Activated naive CD8-positive, alpha-beta T cell treated with anti-CD3 and anti-CD28 coated beads, Interleukin-2, amount 10 ng/mL, durations not matched to agents 7 days and 5 days (primary cell): ENCODE measurements at places on chromosomes 2 and 18.
A peak's percentile ranks its signal among the peaks of the same experiment; 100 is the strongest.

DNA sequence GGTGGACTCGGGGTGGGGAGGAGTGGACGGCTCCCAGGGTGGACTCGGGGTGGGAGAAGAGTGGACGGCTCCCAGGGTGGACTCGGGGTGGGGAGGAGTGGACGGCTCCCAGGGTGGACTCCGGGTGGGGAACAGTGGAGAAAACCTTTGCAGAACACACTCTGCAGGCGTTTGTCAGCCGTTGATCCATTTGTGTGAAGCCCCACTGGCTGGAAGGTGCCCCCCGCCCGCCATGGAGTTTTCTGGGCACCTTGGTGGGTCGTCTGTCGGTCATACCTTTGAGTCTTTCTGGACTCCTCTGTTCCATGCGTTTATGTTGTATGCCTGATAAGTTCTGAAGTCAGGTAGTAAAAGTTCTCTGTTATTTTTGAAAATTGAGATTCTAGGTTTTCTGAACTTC is 12.5 kb downstream of the CTDP1 start:
- peaks cover 12% of the 10 kb centered on the region for H3K4me1 ChIP-seq
- H3K36me3 ChIP-seq, result peaks cover 2% of the 10 kb centered on the region
- H3K27ac ChIP-seq, result no peak overlapping the region
- H3K4me3 ChIP-seq, result no peak overlapping the region

GRCh38 chr2:177549171-177549570 is 156.6 kb downstream of the AGPS start:
- H3K4me1 ChIP-seq, result peaks cover 29% of the 10 kb centered on the region
- peaks cover 12% of the 10 kb centered on the region for H3K36me3 ChIP-seq
- DNase-seq, result no peak
- H3K27ac ChIP-seq, result no peak overlapping the region
- no peak overlapping the region for H3K4me3 ChIP-seq

GRCh38 chr18:13893418-13893760 is 21.9 kb downstream of the MC2R start:
- H3K4me3 ChIP-seq, result no peak overlapping the region
- no peaks in the 10 kb centered on the region for H3K36me3 ChIP-seq
- no peaks in the 10 kb centered on the region for H3K4me1 ChIP-seq
- DNase-seq, result no peak
- H3K27ac ChIP-seq, result no peak overlapping the region

- H3K4me3 ChIP-seq, result no peak overlapping the region
- DNase-seq, result no peak
- no peak overlapping the region for H3K27ac ChIP-seq
These were observed 6.7 kb downstream of the INO80C start for GRCh38 chr18:35490894-35491699.

GRCh38 chr2:88626171-88627054 is 851 bp downstream of the EIF2AK3 start:
- peaks cover 5% of the 10 kb centered on the region for H3K27me3 ChIP-seq
- peaks cover 16% of the 10 kb centered on the region for H3K4me1 ChIP-seq
- peak; percentile 75 for DNase-seq
- H3K27ac ChIP-seq, result peak overlapping the region; percentile 86
- H3K4me3 ChIP-seq, result peak overlapping the region; percentile 94
- peaks cover 1% of the 10 kb centered on the region for H3K36me3 ChIP-seq

DNA sequence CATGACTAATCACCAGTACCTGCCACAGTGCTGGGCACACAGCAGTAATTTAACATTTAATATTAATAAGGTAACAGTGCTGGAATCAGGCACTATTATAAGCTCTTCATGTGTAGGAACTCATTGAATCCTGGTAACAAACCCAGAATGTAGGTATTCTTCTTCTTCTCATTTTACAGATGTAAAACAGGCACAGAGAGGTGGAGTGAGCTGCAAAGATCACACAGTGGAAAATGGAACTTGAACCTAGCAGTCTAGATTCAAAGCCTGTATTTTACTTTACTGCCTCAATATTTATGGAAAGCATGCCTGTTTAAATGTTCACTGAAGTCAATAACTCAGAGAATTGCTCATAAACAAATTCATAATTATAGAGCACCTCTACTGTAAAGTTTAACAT is 3.7 kb upstream of the VAPA start:
- no peak overlapping the region for H3K27ac ChIP-seq
- DNase-seq, result no peak
- H3K4me1 ChIP-seq, result peaks cover 9% of the 10 kb centered on the region
- no peaks in the 10 kb centered on the region for H3K36me3 ChIP-seq
- H3K4me3 ChIP-seq, result no peak overlapping the region
- H3K27me3 ChIP-seq, result peaks cover 22% of the 10 kb centered on the region

GRCh38 chr2:236816197-236817170 is 246.9 kb downstream of the ACKR3 start:
- no peaks in the 10 kb centered on the region for H3K4me1 ChIP-seq
- no peak overlapping the region for H3K4me3 ChIP-seq
- H3K27ac ChIP-seq, result no peak overlapping the region
- peaks cover 2% of the 10 kb centered on the region for H3K27me3 ChIP-seq
- no peak for DNase-seq

DNA sequence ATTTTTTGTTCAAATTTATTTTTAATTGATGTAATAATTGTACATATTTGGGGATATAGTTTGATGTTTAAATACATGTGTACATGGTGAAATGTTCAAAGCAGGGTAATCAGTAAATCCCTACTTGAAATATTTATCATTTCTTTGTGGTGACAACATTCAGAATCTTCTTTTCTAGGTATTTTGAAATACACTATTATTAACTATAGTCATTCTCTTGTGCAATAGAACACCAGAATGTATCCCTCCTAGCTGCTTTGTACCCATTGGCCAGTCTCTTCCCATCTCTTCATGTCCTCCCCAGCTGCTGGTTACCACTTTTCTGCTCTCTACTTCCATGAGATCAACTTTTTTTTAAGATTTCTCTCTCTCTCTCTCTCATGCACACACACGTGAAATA is 126.5 kb downstream of the ZNF407 start:
- no peak for DNase-seq
- H3K4me3 ChIP-seq, result no peak overlapping the region
- H3K27me3 ChIP-seq, result no peaks in the 10 kb centered on the region

- DNase-seq, result no peak
- peaks cover 8% of the 10 kb centered on the region for H3K27me3 ChIP-seq
- no peaks in the 10 kb centered on the region for H3K36me3 ChIP-seq
- no peak overlapping the region for H3K4me3 ChIP-seq
- peaks cover 12% of the 10 kb centered on the region for H3K4me1 ChIP-seq
- no peak overlapping the region for H3K27ac ChIP-seq
These were observed 67.1 kb downstream of the DIPK1C start for GRCh38 chr18:74389991-74390390.

GRCh38 chr18:46771141-46771540 is 14.3 kb upstream of the ST8SIA5 start:
- no peak overlapping the region for H3K27ac ChIP-seq
- no peaks in the 10 kb centered on the region for H3K4me1 ChIP-seq
- H3K27me3 ChIP-seq, result peaks cover 14% of the 10 kb centered on the region
- no peak for DNase-seq

GRCh38 chr2:26696351-26696816 is 3.9 kb downstream of the KCNK3 start:
- no peak for DNase-seq
- peaks cover 36% of the 10 kb centered on the region for H3K27me3 ChIP-seq
- H3K4me3 ChIP-seq, result no peak overlapping the region
- H3K36me3 ChIP-seq, result no peaks in the 10 kb centered on the region

GRCh38 chr2:104736026-104736425 is 117.9 kb upstream of the POU3F3 start:
- H3K4me1 ChIP-seq, result peaks cover 8% of the 10 kb centered on the region
- H3K27ac ChIP-seq, result no peak overlapping the region
- H3K27me3 ChIP-seq, result peaks cover 2% of the 10 kb centered on the region
- H3K4me3 ChIP-seq, result no peak overlapping the region
- no peak for DNase-seq
- no peaks in the 10 kb centered on the region for H3K36me3 ChIP-seq

DNA sequence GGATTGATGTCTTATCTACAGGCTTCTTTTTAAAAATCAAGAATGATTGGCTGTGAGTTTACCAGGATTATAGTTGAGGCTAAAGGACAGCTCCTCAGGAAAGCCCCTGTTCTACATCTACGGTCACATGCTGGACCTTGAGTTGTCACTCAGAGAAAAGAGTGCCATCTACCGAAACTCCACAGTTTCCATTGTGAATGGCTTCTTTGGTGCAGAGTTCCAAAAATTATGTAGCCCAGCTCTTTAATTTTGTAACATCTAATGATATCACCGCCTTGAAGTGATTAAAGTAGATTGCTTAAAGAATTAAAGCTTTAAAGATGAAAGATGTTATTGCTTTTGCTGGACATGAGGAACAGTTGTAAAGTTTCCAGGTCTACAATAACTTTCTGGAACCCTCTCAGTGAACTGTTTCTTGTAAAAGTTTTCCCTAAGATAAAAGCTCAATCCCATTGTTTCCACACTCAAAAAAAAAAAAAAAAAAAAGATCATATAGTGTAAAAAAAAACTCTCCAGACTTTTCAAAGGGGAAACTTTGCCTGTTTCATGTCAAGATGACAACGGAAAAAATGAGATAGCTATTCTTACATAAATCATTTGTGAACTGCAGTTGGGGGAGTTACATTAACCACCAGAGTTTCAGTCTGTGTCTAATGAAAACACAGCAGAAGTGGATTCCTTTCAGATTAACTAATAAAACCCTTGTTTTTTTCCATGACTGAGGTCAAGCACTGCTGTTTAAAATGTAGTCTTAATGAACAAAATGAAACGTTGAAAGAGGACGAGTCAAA is 4.3 kb downstream of the COL3A1 start:
- no peaks in the 10 kb centered on the region for H3K4me1 ChIP-seq
- H3K27me3 ChIP-seq, result peaks cover 7% of the 10 kb centered on the region
- DNase-seq, result no peak
- no peaks in the 10 kb centered on the region for H3K36me3 ChIP-seq

DNA sequence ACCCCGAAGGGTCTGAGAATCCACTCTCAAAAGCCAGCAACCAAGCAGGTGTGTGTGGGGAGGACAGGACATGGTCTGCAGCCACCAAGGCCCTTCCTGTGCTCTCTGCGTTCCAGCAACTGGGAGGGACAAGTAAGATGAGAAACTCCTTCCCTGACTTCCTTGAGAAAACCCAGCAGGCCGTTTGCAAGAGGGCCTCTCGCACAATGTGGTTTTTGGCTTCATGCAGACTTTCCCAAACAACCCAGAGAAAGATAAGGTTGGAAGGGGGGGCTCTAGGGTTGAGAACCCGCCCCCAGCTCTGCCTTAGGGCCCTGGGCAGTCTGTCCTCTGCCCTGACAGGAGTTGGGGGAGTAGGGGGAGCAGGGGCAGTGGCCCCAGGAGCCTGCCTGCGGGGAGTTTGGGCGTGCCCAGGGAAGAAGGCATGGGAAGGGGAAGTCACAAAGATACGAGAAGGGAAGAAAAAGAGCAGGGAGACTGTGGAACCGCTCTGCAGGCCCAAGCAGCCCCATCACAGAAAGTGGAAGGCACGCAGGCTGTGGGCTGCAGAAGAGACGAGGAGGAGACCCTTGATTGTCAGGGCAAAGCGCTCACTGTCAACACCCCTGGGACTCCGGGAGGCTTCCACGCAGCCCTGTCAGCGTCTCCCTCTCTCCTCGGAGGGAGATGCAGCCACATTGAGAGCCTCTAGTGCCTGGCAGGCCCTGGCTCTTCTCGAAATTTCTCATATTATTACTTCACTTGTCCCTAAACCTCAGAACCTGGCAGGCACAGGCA is 99.8 kb downstream of the SMAD7 start:
- peaks cover 39% of the 10 kb centered on the region for H3K4me1 ChIP-seq
- H3K27ac ChIP-seq, result peak overlapping the region; percentile 64
- no peaks in the 10 kb centered on the region for H3K27me3 ChIP-seq
- H3K4me3 ChIP-seq, result peak overlapping the region; percentile 35
- no peak for DNase-seq
- peaks cover 5% of the 10 kb centered on the region for H3K36me3 ChIP-seq

GRCh38 chr2:121004950-121005349 is 269.3 kb downstream of the GLI2 start:
- no peak for DNase-seq
- no peaks in the 10 kb centered on the region for H3K4me1 ChIP-seq
- peaks cover 4% of the 10 kb centered on the region for H3K27me3 ChIP-seq
- H3K4me3 ChIP-seq, result no peak overlapping the region

GRCh38 chr2:8433390-8433789 is 248.5 kb upstream of the ID2 start:
- H3K27me3 ChIP-seq, result no peaks in the 10 kb centered on the region
- H3K4me3 ChIP-seq, result peak overlapping the region; percentile 37
- H3K4me1 ChIP-seq, result peaks cover 22% of the 10 kb centered on the region
- no peak for DNase-seq
- H3K27ac ChIP-seq, result peak overlapping the region; percentile 72

DNA sequence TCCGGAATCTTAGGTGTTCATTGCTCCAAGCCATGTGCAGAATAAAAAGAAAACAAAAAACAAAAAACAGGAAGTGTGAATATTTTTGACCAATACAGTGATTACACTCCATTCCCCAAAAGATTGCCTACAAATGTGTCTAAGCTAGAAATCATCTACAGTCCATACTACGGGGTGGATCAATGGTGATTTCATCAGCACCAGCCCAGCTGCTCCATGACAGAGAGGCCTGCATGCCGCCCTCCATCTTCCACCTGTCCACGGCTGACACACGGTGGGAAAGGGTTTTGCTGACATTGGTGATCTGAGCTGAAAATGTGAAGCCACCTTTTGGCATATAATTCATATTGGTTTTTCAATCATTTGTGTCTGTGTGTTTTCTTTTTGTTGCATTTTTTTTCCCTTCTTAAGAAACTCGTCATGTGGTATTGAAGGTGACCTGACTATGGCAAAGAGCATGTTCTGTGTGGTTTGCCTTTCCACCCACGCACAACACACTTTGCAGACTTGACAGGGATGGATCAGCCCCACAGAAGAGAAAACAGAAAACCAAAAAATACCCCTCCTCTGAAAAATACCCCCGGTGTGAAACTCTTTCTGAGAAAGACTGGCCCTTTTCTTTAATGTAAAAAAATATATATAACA is 533.1 kb downstream of the RNF144A start:
- peaks cover 25% of the 10 kb centered on the region for H3K36me3 ChIP-seq
- DNase-seq, result no peak
- H3K4me3 ChIP-seq, result peak overlapping the region; percentile 73
- H3K27ac ChIP-seq, result peak overlapping the region; percentile 92
- H3K27me3 ChIP-seq, result no peaks in the 10 kb centered on the region

- peaks cover 91% of the 10 kb centered on the region for H3K27me3 ChIP-seq
- peak; percentile 30 for DNase-seq
- peak overlapping the region; percentile 25 for H3K27ac ChIP-seq
- H3K4me1 ChIP-seq, result peaks cover 19% of the 10 kb centered on the region
- no peaks in the 10 kb centered on the region for H3K36me3 ChIP-seq
These were observed 1.1 kb upstream of the ONECUT2 start for GRCh38 chr18:57433934-57434535.

DNA sequence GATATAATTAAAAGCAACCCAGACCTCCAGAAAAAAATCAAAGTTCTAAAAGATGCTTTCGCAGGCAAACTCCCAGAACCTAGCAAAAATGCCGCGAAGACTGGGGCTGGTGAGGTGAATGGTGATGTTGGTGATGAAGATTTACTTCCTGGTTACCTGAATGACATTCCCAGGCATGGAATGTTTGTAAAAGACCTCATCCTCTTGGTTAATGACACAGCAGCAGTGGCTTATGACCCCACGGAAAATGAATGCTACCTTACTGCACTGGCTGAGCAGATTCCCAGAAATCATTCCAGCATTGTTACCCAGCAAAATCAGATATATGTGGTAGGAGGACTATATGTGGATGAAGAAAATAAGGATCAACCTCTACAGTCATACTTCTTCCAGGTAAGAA is 994 bp downstream of the KLHL41 start:
- H3K4me3 ChIP-seq, result no peak overlapping the region
- no peak overlapping the region for H3K27ac ChIP-seq
- no peaks in the 10 kb centered on the region for H3K36me3 ChIP-seq
